ENCODE measurements at places on chromosomes 2 and 18. TPM values are rescaled to one million over a fixed set of nuclear protein-coding genes. Genes with fewer than 3 reads are reported as not detected.

Gene XIRP2
- total RNA-seq = not detected

DNA sequence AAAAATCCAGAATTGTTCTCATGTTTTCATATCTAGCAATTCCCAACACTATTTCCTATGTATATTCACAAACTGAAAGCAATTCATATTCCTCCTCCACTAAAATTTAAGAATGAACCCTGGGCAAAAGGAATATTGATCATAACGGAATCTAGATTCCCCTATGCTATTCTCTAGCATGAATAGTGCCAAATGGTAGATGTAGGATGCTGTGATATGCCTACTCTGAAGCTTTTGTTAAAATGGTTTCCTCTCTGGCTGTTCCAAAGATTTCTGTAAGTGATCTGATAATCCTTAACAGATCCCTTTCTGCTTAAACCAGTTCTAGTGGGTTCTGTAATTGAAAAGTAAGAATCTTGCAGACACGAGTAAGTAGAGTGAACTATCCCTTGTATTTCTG, 298.0 kb upstream of the TANK start:
- peaks cover 5% of the 10 kb centered on the region for H3K4me1 ChIP-seq
- no peaks in the 10 kb centered on the region for H3K36me3 ChIP-seq
- no peak overlapping the region for H3K4me3 ChIP-seq
- DNase-seq = no peak

DNA sequence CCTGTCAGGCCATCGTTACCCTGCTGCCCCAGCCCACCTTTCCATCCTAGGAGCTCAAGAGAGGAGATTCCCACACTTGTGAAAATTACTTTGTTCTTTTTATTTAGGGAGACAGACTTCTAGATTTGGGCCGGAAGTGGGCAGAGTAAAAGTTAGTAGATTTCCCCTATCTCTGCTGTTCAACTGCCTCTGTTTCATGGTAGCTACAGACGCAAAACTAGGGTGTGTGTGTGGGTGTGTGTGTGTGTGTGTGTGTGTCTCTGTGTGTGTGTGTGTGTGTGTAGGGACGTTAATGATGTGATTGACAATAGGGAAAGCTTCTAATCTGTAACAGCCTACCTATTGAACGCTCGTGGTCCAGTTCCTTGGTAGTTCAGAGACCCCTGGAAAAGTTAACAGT, 438 bp downstream of the PSMA8 start:
- no peaks in the 10 kb centered on the region for H3K36me3 ChIP-seq
- no peak for DNase-seq
- no peaks in the 10 kb centered on the region for H3K4me1 ChIP-seq

GRCh38 chr2:31778153-31778552, 197.4 kb upstream of the SRD5A2 start:
- no peaks in the 10 kb centered on the region for H3K27me3 ChIP-seq
- H3K4me3 ChIP-seq = no peak overlapping the region
- no peak for DNase-seq
- H3K4me1 ChIP-seq = no peaks in the 10 kb centered on the region
- no peak overlapping the region for H3K27ac ChIP-seq

GRCh38 chr2:157758586-157758985, 117.5 kb downstream of the ACVR1 start:
- no peak for DNase-seq
- no peaks in the 10 kb centered on the region for H3K27me3 ChIP-seq
- peaks cover 46% of the 10 kb centered on the region for H3K36me3 ChIP-seq
- no peaks in the 10 kb centered on the region for H3K4me1 ChIP-seq

GRCh38 chr2:3138621-3139020, 239.0 kb downstream of the EIPR1 start:
- H3K4me1 ChIP-seq = no peaks in the 10 kb centered on the region
- no peaks in the 10 kb centered on the region for H3K36me3 ChIP-seq
- no peak for DNase-seq
- no peaks in the 10 kb centered on the region for H3K27me3 ChIP-seq
- no peak overlapping the region for H3K27ac ChIP-seq
